Panc1 (cell line): ENCODE measurements at places on chromosomes 6 and 20.

GRCh38 chr20:4656491-4656890, 65.2 kb upstream of the PRND start:
- no peak for DNase-seq

DNA sequence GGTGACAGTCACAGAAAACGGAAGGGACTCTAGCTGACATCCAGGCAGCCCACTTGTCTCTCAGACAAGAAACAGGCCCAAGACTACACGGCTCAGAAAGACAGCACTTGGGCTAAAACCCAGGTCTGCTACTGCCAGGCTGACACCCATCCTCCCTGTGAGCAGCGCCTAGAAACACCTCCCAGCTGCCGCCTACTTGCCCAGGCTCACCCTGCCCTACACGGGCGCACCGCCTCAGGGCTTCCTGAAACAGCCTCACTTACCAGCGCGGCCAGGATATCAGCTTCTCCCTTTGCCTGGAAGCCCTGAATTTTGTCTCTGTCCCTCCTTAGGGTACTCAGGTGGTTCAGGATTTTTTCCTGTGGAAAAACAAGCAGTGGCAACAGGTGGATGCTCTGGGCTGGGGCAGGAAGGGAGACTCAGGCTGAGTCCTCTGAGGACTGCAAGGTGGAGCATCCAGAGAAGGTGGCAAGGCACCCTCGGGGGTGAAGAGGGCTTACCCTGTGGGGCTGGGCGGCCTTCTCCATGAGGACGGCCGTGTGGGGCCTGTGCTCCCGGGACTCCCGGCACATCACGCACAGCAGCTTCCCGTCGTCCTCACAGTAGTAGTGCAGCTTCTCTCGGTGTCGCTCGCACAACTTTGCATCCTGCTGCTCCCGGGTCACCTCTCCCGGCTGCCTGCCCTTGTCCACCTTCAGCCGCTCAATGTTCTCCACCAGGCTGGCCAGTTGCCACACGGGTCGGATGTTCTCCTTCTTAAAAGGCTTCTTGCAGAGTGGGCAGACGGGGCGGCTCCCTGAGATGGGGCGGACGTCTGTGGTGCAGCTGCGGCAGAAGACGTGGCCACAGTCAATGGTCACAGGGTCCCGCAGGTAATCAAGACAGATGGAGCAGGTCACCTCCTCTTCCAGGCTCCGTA, 14.8 kb downstream of the TRIM26 start:
- no peak for DNase-seq

DNA sequence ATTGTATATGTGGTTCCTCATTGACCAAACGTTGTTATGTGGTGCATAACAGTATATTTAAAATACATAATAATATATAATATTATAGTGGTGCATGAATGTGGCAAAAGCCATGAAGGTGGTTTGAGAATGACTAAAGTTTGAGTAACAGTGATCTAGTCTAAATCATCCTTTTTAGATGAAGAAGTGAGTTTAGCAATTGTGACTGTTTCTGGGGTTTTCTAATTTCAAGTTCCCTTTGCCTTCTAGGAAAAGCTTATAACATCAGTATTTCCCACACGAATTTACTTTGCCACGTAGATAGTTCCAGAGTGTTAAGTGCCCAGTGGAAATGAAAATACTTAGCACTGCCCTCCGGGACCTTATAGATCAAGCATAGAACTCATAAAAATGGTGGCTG, 40.9 kb downstream of the ARFGEF2 start:
- no peak for DNase-seq

DNA sequence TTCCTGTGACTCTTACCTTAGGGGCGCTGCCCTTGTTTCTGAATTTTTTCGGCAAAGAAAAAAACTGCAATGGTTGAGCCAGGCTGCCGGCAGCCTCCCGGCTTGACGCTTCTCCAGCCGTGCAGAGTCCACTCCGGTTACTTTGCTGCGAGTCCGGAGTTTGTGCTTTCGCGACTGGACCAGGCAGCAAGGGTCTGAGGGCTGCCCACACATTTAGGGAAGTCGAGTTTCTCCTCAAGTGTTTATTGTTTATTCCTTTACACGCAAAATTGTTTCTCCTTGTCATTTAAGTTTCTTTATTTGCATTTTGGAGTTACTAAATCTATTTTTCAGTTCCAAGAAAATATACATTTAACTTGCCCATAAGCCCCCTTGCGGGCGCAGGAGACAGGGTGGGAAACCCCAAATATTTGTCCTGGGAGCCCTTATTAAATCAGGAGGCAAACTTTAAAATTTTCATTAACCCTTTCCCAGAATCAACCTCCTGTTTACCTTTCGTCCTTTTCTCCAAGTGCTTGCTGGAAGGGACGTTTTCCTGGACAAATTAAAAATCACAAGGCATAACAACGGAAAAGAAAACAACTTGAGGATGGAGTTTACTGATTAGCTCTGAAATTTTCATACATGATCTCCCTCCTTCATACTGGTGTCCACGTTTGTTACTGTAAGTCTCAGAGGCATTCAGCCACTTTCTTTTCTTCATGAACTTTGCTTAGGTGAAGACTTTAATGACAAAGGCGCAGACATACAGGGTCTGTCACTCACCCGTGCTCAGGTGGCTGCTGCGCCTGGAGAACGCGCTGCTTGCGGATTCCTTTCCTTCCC, 1.7 kb upstream of the PDE10A start:
- no peak for DNase-seq

DNA sequence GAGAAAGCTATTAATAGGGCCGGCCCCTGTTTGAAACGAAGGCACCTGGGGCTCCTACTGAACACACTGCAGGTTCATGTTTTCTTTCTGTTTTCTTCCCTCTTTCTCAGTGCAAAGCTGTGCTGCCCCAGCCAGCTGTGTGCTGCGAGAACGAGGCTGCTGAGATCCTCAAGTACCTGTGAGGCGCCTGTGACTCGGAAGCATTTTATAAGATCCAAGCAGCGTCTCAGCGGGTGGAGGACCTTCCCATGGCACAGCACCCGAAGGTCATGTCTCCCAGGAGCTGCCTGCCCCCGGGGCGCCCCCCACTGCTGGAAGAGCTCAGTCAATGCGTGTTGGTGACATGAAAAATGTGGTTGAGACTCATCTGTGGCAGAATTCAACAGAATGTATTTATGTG, 66.3 kb downstream of the SMOC2 start:
- DNase-seq, result no peak
